ENCODE measurements at places on chromosomes 2 and 18.

DNA sequence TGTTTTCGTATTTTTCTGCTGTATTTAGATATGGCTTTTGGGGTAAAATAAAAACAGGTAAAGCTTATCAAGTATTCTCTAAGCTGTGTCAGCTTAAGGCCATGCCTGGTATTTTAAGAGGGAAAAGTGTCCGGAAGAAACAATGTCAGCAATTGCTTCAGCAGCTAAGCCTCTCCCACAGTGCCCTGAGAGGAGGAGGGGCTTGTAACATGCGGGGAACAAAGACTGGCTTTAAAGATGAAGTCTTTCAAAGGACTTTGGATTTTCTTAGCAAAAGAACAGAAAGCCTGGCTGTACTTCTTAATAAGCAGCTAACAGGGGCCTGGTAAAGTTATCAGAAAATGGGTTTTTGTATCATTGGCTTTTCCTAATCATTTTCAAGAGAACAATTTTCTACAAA lies 102.8 kb downstream of the PXDN start:
- no peak overlapping the region for H3K4me3 ChIP-seq
- H3K4me1 ChIP-seq = peaks cover 7% of the 10 kb centered on the region
- DNase-seq = no peak

- H3K27ac ChIP-seq = no peak overlapping the region
- no peak for DNase-seq
- H3K36me3 ChIP-seq = no peaks in the 10 kb centered on the region
- H3K4me1 ChIP-seq = peaks cover 12% of the 10 kb centered on the region
- H3K4me3 ChIP-seq = no peak overlapping the region
Measured at GRCh38 chr2:48527226-48527885, 2.6 kb upstream of the STON1 start.

DNA sequence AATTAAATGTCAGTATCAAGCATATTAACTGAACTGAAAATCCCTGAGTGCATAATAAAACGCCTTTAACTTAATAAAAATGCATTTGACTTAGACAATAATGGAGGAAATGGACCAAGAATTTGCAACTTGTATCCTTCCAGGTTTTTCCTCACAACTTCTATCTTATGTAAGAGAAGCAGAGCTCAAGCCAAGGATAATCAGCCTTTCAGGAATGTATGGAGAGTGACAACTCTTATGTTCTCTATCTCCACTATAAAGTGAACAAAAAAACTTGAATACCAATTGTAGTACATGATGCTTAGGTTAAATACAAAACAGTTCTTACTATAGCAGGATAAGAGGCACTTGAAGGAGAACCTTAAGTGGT lies 64.8 kb upstream of the CYP26B1 start:
- H3K27ac ChIP-seq = no peak overlapping the region
- no peaks in the 10 kb centered on the region for H3K36me3 ChIP-seq
- H3K4me3 ChIP-seq = no peak overlapping the region

- no peaks in the 10 kb centered on the region for H3K36me3 ChIP-seq
- no peak overlapping the region for H3K4me3 ChIP-seq
- H3K27ac ChIP-seq = no peak overlapping the region
- no peak for DNase-seq
- peaks cover 23% of the 10 kb centered on the region for H3K27me3 ChIP-seq
- no peaks in the 10 kb centered on the region for H3K4me1 ChIP-seq
Measured at GRCh38 chr2:29351248-29351647, 236.0 kb downstream of the CLIP4 start.

- H3K4me1 ChIP-seq = peaks cover 4% of the 10 kb centered on the region
- H3K36me3 ChIP-seq = no peaks in the 10 kb centered on the region
- H3K27me3 ChIP-seq = no peaks in the 10 kb centered on the region
- no peak overlapping the region for H3K27ac ChIP-seq
- H3K4me3 ChIP-seq = no peak overlapping the region
Measured at GRCh38 chr2:159456500-159457426, 159.6 kb downstream of the BAZ2B start.

- H3K4me3 ChIP-seq = no peak overlapping the region
- no peaks in the 10 kb centered on the region for H3K27me3 ChIP-seq
- H3K36me3 ChIP-seq = peaks cover 5% of the 10 kb centered on the region
Measured at GRCh38 chr18:26477828-26478466, 70.4 kb downstream of the KCTD1 start.

DNA sequence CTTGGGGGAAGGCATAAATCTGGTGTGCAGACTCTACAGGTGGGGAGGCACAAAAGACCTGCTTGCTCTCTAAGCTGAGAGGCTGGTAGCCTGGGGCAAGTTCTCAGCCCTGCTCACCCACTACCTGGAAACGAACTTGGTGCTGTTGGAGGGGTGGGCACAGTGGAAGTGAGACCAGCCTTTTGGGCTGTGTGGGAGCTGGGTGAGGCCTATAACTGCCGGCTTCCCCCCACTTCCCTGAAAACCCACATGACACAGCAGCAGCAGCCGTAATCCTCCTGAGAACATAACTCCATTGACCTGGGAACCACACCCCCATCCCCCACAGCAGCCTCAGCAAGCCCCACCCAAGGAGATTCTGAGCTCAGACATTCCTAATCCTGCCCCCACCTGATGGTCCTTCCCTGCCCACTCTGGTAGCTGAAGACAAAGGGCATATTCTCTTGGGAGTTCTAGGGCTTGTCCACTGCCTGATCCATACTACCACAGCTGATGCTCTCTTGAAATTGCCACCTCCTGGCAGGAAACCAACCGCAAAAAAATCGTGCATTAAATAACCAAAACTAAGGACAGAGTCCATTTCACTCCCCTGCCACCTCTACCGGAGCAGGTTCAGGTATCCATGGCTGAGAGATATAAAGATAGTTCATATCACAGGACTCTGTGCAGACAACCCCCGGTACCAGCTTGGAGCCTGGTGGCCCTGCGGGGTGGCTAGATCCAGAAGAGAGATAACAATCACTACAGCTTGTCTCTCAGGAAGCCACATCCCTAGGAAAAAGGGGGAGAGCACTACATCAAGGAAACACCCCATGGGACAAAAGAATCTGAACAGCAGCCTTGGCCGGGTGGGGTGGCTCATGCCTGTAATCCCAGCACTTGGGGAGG lies 178.1 kb downstream of the NDUFA10 start:
- DNase-seq = no peak
- H3K4me1 ChIP-seq = no peaks in the 10 kb centered on the region
- no peak overlapping the region for H3K27ac ChIP-seq
- no peaks in the 10 kb centered on the region for H3K36me3 ChIP-seq

DNA sequence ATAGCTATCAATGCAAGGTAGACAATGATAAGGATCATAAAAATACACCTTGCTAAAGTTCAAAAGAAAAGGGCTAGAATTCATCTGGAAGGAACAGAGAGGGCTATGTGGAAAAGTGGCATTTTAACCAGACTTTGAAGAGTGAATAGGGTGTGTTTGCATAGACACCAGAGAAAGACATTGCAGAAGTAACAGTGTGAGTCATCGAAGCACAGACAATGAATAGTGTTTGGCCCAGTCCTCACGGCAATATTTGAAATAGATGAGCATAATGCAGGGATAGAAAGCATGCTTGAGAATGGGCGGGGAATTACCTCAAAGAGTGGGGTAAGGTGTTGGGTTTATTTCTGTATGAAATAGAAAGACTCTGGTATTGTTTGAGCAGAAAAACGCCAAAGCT lies 24.2 kb downstream of the MYT1L start:
- no peaks in the 10 kb centered on the region for H3K4me1 ChIP-seq
- no peak for DNase-seq
- no peaks in the 10 kb centered on the region for H3K36me3 ChIP-seq
- no peak overlapping the region for H3K27ac ChIP-seq

DNA sequence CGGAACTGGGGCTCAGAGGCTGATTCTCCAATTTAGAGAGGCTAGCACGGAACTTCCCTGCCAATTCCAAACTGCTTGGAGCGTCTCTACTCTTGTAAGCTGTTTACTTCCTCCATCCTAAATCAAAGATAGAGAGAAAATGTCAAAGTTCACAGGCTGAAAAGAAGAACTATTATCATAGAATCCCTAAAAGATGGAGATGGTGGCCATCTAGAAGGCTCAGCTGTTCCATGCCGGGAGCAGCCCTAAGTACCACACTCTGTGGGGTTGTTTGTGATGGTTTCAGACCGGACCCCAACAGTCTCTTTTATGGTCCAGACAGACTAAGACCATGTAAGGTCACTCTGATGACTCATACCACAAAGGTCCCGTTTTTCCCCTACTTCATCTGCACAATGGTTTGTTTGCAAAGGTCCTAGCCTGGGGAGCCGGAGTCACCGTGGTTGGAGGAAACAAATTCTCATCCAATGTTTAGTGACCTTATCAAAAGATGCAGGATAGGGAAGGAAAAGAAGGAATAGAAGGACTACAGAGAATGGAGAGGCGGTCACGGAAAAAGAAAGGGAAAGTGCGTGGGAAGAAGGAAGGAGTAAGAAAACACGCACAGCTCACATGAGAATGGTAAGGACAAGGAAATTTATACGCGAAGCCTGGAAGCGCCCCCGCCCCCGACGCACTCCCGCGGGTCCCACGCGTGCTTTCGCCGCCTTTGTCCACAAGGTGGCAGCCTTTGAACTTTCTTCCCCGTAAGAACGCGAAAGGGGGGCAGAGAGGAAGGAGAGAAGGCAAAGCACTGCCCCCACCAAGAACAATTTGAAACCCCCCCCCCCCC lies 453 bp upstream of the ANTXR1 start:
- H3K27me3 ChIP-seq = no peaks in the 10 kb centered on the region
- peak overlapping the region; percentile 91 for H3K4me3 ChIP-seq
- H3K36me3 ChIP-seq = no peaks in the 10 kb centered on the region

DNA sequence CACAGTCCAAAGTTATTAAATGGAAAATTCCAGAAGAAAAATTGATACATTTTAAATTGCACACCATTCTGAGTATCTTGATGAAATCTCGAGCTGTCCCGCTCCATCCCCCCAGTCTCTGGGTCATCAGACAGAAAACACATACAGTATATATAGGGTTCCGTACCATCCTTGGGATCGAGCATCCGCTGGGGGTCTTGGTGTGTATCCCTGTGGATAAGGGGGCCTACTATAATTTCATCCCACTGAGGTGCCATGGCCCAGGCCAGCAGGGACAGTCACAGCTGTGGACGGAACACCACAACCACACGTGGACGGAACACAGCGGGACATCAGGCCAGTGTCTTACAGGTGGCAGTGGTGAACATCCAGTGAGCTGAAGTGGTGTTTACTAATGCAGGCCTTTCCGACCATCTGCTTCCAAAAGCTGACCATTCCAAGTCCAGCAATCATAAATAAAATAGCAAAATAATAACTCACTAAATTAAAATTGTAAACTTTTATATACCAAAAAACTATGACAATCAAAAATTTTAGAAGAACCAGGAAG lies 14.0 kb downstream of the TWIST2 start:
- no peaks in the 10 kb centered on the region for H3K36me3 ChIP-seq
- H3K27ac ChIP-seq = no peak overlapping the region
- H3K27me3 ChIP-seq = no peaks in the 10 kb centered on the region
- peaks cover 18% of the 10 kb centered on the region for H3K4me1 ChIP-seq
- no peak for DNase-seq

DNA sequence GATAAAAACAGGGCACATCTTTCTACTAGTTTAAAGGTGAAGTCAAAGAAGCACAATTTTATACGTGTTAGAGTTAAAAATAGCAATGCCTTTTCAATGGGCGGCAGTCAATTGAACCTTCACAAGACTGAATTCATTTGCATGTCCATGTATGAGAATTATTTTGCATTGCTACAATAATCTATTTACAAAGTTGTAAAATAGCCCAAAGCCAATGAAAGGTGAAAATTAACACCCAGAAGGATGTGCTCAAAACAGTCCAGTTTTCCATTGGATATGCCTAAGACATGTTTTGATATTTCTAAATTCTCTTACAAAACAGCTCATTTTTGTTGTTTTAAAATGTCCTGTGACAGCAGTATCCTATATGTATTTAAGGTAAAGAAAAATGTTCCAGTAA lies 425.1 kb upstream of the SYT4 start:
- no peaks in the 10 kb centered on the region for H3K36me3 ChIP-seq
- H3K4me1 ChIP-seq = no peaks in the 10 kb centered on the region
- DNase-seq = no peak
- no peak overlapping the region for H3K27ac ChIP-seq
- no peaks in the 10 kb centered on the region for H3K27me3 ChIP-seq

GRCh38 chr2:3470166-3470651 lies 49.1 kb downstream of the ADI1 start:
- no peak for DNase-seq
- no peaks in the 10 kb centered on the region for H3K27me3 ChIP-seq
- peaks cover 22% of the 10 kb centered on the region for H3K36me3 ChIP-seq
- no peak overlapping the region for H3K4me3 ChIP-seq
- peaks cover 13% of the 10 kb centered on the region for H3K4me1 ChIP-seq

GRCh38 chr2:44136252-44136651 lies 32.4 kb upstream of the PPM1B start:
- peaks cover 28% of the 10 kb centered on the region for H3K4me1 ChIP-seq
- no peak overlapping the region for H3K4me3 ChIP-seq
- no peaks in the 10 kb centered on the region for H3K36me3 ChIP-seq

- DNase-seq = no peak
- H3K36me3 ChIP-seq = no peaks in the 10 kb centered on the region
- H3K4me1 ChIP-seq = no peaks in the 10 kb centered on the region
- no peaks in the 10 kb centered on the region for H3K27me3 ChIP-seq
Measured at GRCh38 chr2:75788902-75789301, 78.2 kb upstream of the GCFC2 start.

DNA sequence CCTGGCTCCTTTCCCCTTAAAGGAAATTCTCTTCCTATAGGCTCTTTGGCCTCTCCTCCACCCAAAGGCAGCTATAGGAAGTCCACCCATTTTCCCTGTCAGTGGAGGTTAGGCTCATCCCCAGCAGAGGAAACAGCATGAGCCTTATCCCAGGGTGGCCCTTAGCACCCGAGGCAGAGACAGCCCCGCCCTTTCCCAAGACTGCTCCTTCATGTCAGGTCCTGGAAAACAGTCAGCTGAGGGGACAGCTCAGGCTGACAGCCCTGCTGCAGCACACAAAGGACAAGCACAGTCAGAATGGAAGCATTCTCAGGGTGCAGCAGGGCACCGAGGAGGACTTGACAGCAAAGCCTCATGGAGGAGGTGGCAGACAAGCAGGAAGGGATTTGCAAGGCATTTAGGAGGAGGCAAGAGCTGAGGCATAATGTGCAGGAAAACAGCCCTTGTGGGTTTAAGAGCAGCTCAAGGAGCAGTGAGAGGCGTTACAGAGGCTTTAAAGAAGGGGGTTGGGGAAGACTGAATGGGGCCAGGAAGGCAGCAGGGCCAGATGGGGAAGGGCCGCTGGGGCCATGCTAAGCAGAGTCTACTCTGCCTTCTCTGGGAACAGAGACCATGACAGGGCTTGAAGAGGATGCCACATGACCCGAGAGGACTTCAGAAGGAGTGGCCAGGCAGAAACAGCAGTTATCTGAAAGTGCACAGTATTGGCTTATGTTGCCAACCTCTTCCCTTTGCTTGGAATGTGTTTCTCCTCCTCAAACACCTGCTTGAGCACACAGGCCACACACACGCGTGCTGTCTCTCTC lies 216.6 kb downstream of the SH3BP4 start:
- peaks cover 5% of the 10 kb centered on the region for H3K27me3 ChIP-seq
- H3K36me3 ChIP-seq = no peaks in the 10 kb centered on the region
- H3K4me1 ChIP-seq = peaks cover 26% of the 10 kb centered on the region
- no peak overlapping the region for H3K27ac ChIP-seq
- H3K4me3 ChIP-seq = no peak overlapping the region

Data from keratinocyte (primary cell).